ENCODE measurements at places on chromosomes 3 and 15. TPM values are rescaled to one million over a fixed set of nuclear protein-coding genes. Genes with fewer than 3 reads are reported as not detected.

Gene CDAN1
- polyA plus RNA-seq = 6.3 TPM

Gene PLSCR5
- not detected for polyA plus RNA-seq

Gene HGD
- 1.2 TPM for polyA plus RNA-seq

Gene SCN11A
- polyA plus RNA-seq = 0.07 TPM

Gene GOLGA8S
- polyA plus RNA-seq = 0.34 TPM

Gene STARD5
- 1.2 TPM for polyA plus RNA-seq

Gene LYZL4
- not detected for polyA plus RNA-seq

Gene KBTBD8
- 4.4 TPM for polyA plus RNA-seq

Gene ANKRD34C
- not detected for polyA plus RNA-seq

Gene GOLGA6A
- polyA plus RNA-seq = not detected

Gene PAQR9
- not detected for polyA plus RNA-seq

Gene WDR73
- polyA plus RNA-seq = 10.9 TPM

Gene PARL
- 47.5 TPM for polyA plus RNA-seq

Gene CTXN2
- not detected for polyA plus RNA-seq

Gene GOLGA8J
- polyA plus RNA-seq = 0.21 TPM

Gene OSBPL10
- 3.8 TPM for polyA plus RNA-seq

Gene FBXO40
- polyA plus RNA-seq = 0.02 TPM

Gene ZNF80
- polyA plus RNA-seq = 0.09 TPM

Gene ST8SIA2
- 0.06 TPM for polyA plus RNA-seq

Gene TIMMDC1
- polyA plus RNA-seq = 85.7 TPM

Gene AGBL1
- polyA plus RNA-seq = not detected

Gene C3orf49
- not detected for polyA plus RNA-seq

Gene LIPH
- polyA plus RNA-seq = 0.34 TPM

Gene PPP1R14D
- polyA plus RNA-seq = 1.2 TPM

Gene THPO
- 1.0 TPM for polyA plus RNA-seq

Gene GABPB1
- 6.7 TPM for polyA plus RNA-seq

Gene MASP1
- polyA plus RNA-seq = 1.9 TPM

Gene POC1A
- polyA plus RNA-seq = 0.90 TPM

Data from adipose tissue (tissue), 3 donors.